ENCODE measurements at places on chromosomes 7 and 10.

GRCh38 chr7:105638902-105639495, 57.7 kb upstream of the EFCAB10 start:
- no peak for DNase-seq

- DNase-seq: no peak
Observed at GRCh38 chr10:51369903-51370302, 295.6 kb downstream of the PRKG1 start.

DNA sequence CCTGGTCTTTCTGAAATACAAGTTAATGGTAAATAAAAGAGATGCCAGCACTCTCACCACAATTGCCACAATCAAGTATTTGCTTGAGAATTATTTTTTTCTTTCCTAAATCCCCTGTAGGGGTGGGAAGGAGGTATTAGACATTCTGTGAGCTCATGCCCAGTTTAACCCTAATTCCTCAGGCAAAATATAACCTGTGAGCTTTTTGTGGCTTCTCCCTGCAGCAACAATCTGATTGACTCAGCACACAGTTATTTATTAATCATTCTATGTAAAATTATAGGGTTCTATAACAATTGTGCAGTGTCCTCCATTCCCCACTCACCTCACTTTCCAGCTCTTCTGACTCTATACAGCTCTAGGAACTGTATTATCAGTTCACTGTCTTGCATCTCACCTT, 66.3 kb downstream of the GLI3 start:
- DNase-seq: no peak

- no peak for DNase-seq
Observed at GRCh38 chr10:49749556-49750491, 12.3 kb downstream of the OGDHL start.

DNA sequence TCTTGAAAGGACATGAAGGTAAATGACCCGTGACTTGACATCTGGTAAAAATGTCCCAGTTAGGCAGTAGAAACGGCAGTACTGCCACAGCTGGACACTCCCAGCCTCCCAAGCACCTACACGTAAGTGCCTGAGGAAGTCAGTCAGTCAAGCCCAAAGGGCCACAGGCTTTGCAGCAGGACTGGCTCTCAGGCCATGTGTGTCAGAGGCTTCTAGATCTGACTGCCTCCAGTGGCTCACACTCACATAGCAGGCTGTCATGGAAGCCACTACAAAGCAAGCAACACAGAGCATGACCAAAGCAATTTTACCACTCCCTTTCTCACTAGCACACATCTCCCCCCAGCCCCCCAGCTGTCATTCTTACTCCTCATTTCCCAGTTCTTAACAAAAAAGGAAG, 17.8 kb upstream of the CCNJ start:
- DNase-seq: no peak

GRCh38 chr10:58698777-58699356, 186.2 kb downstream of the BICC1 start:
- no peak for DNase-seq

- DNase-seq: no peak
Observed at GRCh38 chr10:132443983-132444876, 47.2 kb downstream of the PWWP2B start.

- no peak for DNase-seq
Observed at GRCh38 chr10:69769395-69769992, 32.2 kb upstream of the COL13A1 start.

GRCh38 chr7:37247861-37248260, 200.8 kb downstream of the ELMO1 start:
- no peak for DNase-seq

DNA sequence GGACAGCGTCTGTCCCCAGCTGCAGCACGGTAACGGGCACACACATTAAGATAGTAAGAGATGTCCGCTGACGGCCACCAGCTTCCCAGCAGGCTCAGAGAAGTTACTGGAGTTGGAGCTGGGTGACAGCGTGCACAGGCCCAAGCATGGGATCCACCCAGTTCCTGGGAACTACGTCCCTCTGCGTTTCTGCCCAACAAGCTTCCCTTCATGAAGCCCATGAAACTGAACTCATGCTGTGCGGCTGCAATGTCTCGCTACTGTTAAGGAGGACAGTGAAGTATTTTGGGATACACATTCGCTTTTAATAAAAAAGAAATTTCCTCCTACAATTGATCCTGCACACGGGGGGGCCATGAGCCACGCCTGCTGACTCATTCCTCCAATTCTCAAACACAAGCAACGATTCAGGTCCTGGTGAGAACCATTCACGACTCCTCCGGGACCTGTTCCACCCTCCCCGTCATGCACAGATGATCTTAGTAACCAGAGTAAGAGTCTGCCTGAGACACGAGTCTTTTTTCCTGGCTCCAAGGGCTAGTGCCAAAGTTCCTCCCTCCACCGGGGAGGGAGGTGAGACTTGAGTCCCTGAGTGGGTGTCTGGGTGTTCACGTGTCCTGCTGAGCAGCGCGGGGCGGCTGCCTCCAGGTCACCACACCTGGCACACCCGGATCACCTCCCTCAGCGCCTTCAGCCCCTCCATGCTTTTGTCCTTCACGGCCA, 2.6 kb downstream of the PSMG3 start:
- DNase-seq: no peak

GRCh38 chr10:70776455-70777005, 8.6 kb downstream of the TBATA start:
- no peak for DNase-seq

DNA sequence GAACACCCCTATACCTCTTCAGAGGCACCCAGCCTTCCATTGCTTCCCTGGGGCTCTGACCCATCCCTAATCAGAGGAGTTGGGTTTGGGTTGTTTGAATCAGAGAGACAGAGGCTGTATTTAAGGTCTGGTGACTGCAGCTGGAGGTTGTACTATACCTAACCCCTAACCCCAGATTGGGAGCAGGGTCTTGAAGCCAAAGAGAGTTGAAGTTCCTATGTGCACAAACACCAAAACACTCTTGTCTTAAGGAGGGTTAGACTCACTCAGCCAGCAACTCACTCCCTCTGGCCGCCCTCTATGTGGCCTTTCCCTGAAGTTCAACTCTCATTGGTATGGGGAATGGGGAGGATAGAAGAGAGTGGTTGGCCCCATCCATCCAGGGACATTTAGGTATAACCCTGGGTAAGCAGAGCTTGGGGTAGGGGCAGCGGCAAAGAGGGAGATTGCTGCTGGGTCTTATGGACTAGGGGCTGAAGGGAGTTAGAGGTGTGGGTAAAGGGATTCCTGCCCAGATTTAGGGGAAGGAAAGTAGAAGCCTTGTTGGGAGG, 80.0 kb downstream of the PAX2 start:
- DNase-seq: no peak

DNA sequence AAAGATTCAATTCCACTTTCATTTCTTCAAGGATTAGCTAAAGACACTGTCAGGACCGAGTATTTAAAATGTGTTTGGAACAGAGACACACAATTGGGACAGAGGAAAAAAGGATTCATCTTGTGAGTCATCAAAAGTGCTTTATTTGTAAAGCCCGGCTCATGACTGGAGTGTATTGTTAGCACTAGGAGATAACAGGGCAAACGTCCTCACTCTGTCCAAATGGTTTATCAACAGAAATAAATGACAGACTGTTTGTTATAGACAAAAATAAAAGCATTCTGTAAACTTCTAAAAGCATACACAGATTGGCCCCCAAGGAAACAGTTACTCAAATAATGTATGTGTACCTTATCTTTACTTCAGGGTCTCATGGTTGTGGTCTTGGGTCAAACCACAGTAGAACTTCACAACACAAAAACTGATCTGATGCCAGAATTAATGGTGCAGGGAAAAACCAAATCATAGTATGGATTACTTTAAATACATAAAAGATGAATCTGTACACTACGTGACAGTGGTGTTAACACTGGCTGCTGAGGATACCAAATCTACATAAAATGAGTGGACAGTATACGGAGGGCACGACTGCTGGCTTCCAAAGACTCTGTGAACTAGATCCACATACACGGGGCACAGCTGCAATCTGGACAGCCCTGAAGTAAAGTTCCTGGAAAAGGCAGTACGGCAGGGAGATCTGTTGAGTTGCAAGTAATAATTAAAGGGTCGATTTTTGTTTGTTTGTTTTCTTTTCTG, 179.4 kb downstream of the PIP4K2A start:
- no peak for DNase-seq

DNA sequence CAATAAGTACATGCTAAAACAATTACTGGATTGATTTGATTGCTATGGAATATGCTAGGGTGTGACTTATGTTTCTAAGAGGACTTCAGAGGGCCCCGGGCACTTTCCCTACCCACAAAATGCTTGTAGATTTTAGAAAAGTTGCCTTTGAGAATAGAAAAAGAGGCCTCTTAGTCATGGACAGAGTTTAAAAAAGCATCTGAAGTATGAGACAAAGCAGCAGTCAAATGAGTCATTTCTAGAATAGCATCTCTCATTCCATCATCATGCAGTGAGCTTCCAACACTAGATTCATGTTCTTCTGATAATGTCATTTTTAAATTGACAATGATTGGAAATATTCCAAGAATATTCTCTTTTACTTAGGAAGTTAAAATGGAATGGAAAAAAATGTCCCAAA, 675.1 kb upstream of the PCDH15 start:
- DNase-seq: no peak

DNA sequence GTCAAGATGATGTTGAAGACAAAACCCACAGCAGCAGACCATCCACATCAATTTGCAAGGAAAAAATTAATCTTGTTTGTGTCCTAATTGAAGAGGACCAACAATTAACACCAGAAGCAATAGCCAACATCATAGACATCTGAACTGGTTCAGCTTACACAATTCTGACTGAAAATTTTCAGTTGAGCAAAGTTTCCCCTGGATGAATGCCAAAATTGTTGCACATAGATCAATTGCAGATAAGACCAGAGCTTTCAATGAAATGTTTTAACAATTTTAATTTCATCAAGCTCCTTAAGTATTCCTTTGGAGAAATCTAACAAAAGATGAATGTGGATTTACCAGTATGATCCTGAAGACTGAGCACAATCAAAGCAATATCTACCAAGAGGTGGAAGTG, 168.6 kb downstream of the CTNNA3 start:
- no peak for DNase-seq

DNA sequence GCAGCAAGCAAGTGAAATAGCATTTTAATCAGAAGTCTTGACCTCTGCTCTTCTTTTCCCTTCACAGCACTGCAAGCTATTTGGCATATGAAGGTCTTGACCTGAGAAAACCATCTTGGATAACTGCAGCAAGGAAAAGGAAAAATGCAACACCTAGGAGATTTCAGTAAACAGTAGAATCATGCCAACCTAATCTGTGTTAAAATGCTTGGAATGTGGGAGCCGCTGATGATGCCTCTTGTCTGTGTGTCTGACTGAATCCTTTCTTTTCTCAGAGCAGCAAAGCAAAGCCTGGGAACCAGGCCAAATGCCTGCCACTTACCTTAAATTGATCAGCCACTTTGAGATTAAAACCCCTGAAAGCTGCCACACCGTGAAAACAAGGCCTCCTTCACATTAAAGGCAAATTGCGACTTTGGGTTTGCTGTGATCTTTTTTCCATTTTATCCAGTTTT, 80.4 kb upstream of the CDK6 start:
- DNase-seq: no peak

GRCh38 chr10:30751678-30752331, 122.3 kb upstream of the LYZL2 start:
- peak; percentile 31 for DNase-seq

DNA sequence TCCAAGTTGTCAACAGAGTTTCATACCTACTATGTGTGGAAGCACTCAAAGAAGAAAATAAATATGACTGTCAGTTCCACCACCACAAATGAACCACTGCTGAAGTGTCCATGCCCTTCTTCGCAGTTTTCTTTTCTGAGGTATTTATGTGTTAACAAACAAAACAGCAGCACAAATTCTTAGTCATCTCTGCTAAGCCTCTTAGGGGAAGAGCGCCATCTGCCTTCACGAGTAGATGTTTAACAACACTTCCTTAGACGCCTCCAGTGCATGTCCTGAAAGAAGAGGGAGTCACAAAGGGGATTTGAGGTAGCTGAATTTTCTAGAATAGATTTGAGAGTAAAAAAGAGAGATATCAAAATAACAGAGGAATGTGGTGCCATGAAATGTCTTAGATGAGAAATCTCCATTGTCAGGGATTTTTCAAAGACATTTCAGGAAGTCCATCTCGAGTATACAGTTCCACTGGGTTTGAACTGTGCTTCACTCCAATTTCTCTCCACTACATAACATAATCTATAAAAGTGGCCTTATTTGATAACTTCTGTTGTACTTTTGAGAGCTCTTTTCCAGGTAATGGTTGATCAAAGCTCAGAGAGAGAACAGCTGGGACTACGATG, 775.3 kb upstream of the POM121L12 start:
- DNase-seq: no peak

GRCh38 chr7:100435401-100436304, 644 bp downstream of the PPP1R35 start:
- no peak for DNase-seq

GRCh38 chr10:43120929-43121314, 17.3 kb upstream of the CSGALNACT2 start:
- no peak for DNase-seq

DNA sequence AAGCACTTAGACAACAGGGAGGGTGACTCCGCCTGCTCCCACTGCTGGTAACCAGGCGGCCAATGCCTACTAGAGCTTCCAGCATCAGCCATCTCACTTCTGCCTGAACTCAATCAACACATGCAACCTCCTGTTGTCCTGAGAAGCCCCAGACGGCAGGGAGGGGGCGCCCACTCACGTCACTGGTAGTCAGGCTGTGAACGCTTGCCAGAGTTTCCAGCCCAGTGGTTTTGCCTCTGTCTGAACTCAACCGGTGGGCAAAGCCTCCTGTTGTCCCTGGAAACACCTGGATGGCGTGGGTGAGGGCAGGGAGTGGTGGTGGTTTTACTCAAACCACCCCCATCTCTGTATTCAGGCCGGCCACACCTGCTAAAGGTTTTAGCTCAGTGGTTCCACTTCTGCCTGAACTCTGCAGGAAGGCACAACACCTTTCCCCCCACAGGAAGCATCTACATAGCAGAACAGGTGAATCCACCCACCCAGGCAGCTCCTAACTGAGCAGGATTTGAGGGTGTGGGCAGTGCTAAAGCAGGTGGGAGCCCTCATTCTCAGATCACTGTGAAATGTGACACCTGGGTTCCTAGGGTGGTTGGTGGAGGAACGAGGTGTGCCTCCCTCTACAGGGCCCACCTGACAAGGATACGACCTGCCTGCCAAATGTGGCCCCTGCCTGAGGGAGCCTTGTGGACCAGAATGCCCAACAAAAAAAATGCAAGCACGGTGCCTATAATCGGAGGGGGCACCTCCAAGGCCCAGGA, 563.0 kb upstream of the SEMA3D start:
- no peak for DNase-seq

- DNase-seq: no peak
Observed at GRCh38 chr10:89153116-89153515, 54.0 kb downstream of the CH25H start.

- DNase-seq: no peak
Observed at GRCh38 chr10:75764974-75765788, 333.8 kb downstream of the LRMDA start.

DNA sequence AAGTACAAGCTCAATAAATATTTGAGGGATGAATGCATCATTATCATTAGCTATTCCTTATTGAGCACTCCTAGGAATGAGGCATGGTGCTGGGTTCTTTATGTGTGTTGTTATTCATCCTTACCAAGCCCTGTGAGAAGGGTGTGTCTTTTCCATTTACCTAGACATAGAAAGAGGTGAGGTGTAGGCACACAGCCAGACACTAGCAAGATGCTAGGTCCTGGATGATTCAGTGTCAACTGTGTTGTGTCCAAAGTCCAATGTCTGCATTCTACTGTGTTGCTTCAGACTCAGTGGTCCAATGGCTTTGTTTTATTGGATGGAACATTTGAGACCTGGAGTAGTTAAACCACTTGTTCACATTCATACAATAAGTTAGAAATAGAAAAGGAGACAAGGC, 605.5 kb downstream of the LRMDA start:
- DNase-seq: no peak
